ENCODE measurements at places on chromosomes 1 and 21.

- DNase-seq: no peak
Observed at GRCh38 chr1:226428791-226429461, 21.0 kb upstream of the PARP1 start.

DNA sequence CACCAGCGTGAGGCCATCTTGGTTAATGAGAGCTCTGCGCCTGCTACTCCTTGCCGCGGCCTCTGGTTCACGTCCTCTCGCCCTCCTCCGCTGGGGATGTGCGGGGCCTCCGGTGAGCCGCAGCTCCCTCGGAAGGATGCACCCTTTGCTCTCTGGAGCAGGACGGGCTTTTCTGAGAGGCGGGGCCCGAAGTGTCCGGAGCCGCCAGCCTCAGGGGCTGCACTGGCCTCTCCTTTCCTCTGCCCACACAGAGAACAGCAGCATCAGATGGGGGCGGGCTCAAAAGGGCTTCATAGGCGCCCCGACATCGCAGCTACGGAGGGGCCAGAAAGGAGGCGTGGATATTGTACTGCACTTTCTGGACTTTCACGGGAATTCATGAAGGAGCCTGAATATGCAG, 284.7 kb downstream of the CAMTA1 start:
- DNase-seq: no peak

- no peak for DNase-seq
Observed at GRCh38 chr1:87279966-87280535, 48.6 kb upstream of the LMO4 start.

GRCh38 chr21:34570313-34570712, 44.6 kb downstream of the RCAN1 start:
- DNase-seq: no peak

- no peak for DNase-seq
Observed at GRCh38 chr1:182080955-182081582, 19.6 kb upstream of the ZNF648 start.

DNA sequence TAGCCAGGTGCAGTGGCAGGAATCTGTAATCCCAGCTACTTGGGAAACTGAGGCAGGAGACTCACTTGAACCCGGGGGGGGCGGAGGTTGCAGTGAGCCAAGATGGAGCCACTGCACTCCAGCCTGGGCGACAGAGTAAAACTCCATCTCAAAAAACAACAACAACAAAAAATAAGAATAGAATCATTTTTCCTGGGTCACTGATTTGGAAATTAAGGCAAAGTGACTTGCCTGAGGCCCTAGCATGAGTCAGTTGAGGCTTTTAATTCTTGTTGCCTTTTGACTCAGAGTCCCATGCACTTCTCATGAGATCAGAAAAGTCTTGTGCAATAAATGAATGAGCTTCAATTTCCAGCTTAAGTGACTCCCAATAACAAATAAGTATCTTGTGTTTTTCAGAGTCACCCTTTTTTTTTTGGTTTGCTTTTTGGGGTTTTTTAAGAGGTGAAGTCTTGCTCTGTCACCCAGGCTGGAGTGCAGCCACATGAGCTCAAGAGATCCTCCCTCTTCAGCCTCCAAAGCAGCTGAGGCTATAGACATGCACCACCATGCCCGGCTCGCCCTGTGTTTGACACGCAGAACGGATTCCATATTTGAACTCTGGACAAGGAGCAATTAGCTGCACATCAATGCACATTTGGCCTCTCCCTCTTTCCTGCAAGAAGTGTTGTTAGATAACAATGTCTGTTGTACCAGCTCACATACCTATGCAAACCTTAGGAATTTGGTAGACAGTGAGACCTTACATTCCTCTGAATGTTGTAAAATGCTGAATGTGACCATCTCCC, 3.4 kb upstream of the PLEKHM2 start:
- peak; percentile 87 for DNase-seq

DNA sequence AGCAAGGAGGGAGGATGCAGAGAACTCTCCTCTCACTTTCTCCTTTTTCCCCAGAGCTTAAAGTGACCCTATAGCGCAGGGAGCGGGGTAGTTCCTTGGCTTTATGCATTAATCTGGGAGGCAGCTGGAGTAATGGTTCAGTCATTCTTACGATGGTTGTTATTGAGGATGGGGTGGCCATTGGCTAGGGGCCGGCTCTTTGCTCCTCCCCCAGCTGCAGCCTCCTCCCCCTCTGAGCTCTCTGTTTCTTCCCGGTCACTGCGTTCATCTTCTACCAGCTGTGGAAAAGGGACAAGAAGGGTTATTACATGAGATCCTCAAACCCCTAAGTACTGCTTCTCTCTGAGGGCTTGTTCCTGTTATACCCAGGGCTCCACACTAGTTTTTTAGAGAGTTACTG, 8.6 kb downstream of the CERS2 start:
- DNase-seq: no peak

DNA sequence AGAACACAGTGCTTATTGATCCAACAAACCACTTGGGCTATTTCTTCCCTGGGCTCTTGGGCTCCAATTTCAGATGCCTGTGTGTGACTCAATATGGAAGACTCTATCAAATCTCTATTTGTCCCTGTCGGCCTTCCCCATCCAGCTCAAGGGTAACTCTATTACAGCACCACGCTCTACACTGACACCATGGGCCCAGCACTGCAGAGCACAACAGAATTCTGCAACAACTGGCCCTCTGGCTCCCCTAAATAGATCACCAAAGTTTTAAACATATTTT, 51.7 kb downstream of the CAPZB start:
- DNase-seq: no peak

- DNase-seq: peak; percentile 72
Observed at GRCh38 chr1:226778657-226779058, 39.6 kb upstream of the ITPKB start.

GRCh38 chr1:214549604-214550003, 1.8 kb downstream of the PTPN14 start:
- DNase-seq: no peak

GRCh38 chr1:35726450-35727433, 8.1 kb upstream of the C1orf216 start:
- DNase-seq: no peak

GRCh38 chr1:214075999-214076707, 88.4 kb downstream of the PROX1 start:
- DNase-seq: no peak

Data from AG04449 (cell line).